ENCODE measurements at places on chromosomes 5 and 9. TPM values are rescaled to one million over a fixed set of nuclear protein-coding genes. Genes with fewer than 3 reads are reported as not detected.

The FAM120AOS gene
- total RNA-seq = 18.6 TPM

The MYORG gene
- 0.63 TPM for total RNA-seq

The WHRN gene
- 1.4 TPM for total RNA-seq

The ANKRD33B gene
- 3.6 TPM for total RNA-seq

The SETD9 gene
- total RNA-seq = 7.0 TPM

The FAM221B gene
- not detected for total RNA-seq

The PCDHB5 gene
- total RNA-seq = 3.3 TPM

The NSG2 gene
- total RNA-seq = not detected

The CD72 gene
- total RNA-seq = 1.9 TPM

The CSF2 gene
- not detected for total RNA-seq

The SELENOP gene
- 87.6 TPM for total RNA-seq

The SAPCD2 gene
- total RNA-seq = 0.47 TPM

The PLEKHG4B gene
- total RNA-seq = under 0.01 TPM

The DMGDH gene
- 5.1 TPM for total RNA-seq

The RIOK2 gene
- total RNA-seq = 29.5 TPM

The ZNF658 gene
- total RNA-seq = 4.6 TPM

The CNTNAP3B gene
- 7.8 TPM for total RNA-seq

The CDC20B gene
- 0.09 TPM for total RNA-seq

The C9orf153 gene
- total RNA-seq = 0.32 TPM

The SOX30 gene
- total RNA-seq = not detected

The SH3TC2 gene
- 0.34 TPM for total RNA-seq

The NIPAL4 gene
- total RNA-seq = not detected

The PCDHA6 gene
- 0.17 TPM for total RNA-seq

All from bronchial smooth muscle cell (primary cell).